Jurkat, Clone E6-1 (cell line): ENCODE measurements at places on chromosomes 12 and 14.
A peak's percentile ranks its signal among the peaks of the same experiment; 100 is the strongest.

DNA sequence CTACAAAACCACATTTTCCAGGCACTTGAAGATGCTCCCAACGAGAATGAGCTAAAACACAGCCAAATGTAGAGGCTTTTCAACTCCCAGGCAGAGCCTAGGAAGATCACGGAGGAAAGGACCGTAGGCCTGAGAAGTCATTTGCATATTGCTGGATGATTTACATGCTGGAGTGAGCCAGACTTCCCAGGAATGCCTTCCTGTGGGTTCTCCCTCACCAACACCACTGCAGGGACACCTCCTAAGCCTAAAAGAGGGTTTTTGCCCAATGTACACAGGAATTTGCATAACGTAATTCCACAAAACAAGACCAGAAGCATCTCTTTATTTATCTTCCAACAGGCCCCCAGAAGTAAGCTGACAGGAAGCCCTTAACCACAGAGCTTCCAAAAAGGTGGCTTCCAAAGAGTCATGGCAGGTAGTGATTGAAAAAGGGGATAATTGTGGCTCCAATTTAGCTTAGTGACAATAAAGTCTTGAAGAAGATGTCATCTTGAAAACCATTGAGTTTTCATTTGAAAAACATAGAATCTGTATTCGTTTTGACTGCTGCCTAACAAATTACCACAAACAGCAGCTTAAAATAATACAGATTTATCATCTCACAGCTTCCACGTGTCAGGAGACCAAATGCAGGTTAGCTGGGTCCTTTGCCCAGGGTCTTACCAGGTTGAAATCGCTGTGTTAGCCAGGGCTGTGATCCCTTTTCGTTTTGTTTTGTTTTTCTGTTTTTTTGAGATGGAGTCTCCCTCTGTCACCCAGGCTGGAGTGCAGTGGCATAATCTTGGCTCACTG is 116.2 kb downstream of the EGLN3 start:
- no peak for DNase-seq

DNA sequence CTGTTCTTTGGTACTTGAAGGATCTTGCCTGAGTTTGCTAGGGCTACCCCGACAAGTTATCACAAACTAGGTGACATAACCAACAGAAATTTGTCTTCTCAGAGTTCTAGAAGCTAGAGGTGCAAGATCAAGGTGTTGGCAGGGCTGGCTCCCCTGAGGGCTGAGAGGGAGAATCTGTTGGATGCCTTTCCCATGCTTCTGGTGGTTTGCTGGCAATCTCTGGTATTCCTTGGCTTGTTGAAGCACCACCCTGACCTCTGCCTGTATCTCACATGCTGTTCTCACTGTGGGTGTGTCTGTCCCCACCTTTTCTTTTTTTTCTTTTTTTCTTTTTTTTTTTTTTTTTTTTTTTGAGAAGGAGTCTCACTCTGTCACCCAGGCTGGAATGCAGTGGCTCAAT is 81.2 kb downstream of the VCPKMT start:
- DNase-seq, result no peak

DNA sequence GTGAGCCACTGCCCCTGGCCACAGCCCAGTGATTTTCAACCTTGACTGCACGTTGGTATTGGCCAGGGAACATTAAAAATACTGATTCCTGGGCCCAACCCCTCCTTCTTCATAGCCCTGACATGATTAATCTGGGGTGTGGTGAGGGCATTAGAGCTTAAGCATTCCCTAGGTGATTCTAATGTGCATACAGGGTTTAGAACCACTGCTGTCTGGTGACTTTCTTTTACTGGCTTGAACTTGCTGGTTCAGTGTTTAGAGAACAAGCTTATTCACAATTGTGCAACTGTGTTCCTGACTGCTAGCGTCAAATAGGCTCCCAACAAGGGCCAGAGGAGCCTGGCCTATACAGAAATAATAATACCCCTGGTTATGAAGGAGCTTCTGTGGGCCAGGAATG is 488.8 kb upstream of the CCDC196 start:
- DNase-seq, result no peak

DNA sequence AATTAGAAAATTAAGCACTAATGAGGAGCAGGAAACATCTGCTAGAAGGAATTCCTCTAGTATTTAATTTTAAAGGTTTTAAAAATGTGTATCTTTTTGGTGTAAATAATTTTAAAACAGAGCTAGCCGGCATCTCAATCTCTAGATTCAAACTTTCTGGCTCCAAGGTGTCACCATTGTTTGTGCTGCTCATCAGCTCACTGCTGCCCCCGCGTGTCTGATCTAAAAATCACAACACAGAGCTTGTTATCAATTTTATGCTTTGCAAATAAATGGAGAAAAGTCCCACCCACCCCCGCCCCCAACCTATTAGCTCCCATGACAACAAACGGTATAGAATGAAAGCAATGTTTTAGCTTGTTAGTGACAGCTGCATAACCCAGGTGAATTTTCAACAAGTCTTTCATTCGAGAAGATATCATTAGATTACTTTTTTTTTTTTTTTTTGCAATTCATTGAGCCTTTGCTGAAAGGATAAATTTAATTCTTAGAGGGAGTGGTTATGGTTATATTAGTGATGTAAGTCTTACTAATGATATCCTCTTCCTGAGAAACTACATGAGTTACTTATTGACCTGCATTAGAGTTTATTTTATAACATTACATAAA is 11.3 kb upstream of the ABHD12B start:
- peak; percentile 90 for DNase-seq

DNA sequence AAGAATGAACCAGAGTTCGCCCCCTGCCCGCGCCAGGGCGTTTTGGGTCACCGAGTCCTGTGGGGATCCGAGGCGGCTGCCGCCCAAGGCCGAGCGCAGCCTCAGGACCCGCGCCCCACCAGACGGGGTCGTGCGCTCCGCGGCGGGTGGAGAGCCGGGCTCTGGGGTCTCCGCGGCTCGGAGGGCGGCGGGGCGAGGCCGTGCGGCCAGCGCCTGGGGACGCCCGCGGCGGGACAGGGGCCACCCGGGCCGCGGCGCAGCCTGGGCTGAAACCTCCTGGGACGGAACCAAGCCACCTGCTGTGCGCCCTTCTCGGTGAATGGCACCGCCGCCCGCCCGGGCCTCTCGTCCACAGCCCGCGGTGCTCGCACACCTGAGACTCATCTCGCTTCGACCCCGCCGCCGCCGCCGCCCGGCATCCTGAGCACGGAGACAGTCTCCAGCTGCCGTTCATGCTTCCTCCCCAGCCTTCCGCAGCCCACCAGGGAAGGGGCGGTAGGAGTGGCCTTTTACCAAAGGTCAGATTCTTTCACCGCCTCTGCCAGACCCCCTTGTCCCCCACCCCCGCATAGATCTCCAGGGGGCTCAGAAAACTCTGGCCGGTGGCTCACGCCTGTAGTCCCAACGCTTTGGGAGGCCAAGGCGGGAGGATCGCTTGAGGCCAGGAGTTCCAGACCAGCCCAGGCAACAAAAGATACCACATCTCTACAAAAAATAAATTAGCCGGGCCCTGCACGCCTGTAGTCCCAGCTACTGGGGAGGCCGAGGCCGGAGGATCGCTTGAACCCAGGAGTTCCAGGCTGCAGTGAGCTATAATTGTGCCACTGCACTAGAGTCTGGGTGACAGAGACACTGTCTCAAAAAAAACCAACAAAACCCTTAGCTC is 901 bp downstream of the B3GNT4 start:
- no peak for DNase-seq

GRCh38 chr12:82174936-82175335 is 183.3 kb downstream of the CCDC59 start:
- DNase-seq, result no peak

- DNase-seq, result no peak
Measured at GRCh38 chr14:51780741-51781140, 79.7 kb upstream of the GNG2 start.

DNA sequence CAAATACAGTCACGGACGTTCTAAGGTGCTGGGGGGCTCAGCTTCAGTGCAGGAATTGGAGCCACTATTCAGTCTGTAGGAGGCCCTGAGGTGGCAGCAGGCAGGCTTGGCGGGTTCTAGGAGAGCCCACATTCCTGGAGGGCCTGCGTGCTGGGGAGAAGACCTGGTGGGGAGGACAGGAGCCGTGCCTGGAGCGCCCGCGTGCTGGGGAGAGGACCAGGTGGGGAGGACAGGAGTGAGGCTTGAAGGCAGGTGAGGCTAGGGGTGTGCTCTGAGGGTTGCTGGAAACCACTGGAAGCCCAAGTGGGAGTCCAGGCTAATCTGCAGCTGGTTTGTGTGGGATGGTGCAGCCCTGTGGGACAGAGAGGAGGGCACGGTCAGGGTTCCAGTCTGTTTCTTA is 23.1 kb downstream of the RHOF start:
- no peak for DNase-seq

DNA sequence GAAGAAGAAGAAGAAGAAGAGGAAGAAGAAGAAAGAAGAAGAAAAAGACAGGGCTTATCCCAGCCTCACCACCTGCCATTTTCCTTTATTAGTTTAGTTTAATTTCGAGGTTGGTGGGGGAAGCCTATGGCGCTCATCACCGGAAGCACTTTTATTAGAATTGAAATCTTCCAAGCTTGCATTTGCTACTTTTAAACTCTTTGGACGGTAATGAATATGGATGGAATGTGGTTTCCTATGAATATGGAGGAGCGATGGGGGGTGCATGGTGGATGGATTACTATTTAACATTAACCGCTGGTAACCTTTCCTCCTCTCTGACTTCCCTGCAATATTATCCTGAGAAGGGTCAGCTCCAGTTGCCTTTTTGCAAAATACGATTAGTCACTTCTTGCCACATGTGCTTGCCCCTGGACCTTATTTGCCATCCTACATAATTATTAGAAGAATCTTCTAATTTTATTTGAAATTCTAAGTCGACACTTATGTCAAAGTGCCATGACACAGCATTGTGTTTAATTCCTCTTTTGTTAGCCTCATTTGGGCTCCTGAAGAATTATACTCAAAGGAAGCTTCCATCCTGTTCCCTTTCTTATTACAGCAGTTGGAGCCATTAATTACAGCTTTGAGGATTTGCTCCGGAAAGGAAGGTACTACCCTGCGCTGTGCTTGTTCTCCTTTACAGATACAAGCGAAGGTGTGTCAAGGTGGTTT is 424.5 kb downstream of the VRK1 start:
- no peak for DNase-seq

DNA sequence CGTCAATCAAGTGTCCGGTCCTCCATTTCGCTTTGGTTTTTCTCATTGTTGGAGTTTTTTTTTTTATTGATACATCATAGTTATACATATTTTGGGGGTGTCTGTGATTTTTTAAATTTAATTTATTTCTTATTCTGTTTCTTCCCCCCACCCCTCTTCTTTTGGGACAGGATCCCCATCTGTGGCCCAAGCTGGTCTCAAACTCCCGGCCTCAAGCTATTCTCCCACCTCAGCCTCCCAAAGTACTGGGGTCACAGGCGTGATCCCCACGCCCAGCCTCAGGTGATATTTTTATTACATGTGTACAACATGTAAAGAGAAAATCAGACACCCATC is 51.3 kb upstream of the ZFP36L1 start:
- no peak for DNase-seq

DNA sequence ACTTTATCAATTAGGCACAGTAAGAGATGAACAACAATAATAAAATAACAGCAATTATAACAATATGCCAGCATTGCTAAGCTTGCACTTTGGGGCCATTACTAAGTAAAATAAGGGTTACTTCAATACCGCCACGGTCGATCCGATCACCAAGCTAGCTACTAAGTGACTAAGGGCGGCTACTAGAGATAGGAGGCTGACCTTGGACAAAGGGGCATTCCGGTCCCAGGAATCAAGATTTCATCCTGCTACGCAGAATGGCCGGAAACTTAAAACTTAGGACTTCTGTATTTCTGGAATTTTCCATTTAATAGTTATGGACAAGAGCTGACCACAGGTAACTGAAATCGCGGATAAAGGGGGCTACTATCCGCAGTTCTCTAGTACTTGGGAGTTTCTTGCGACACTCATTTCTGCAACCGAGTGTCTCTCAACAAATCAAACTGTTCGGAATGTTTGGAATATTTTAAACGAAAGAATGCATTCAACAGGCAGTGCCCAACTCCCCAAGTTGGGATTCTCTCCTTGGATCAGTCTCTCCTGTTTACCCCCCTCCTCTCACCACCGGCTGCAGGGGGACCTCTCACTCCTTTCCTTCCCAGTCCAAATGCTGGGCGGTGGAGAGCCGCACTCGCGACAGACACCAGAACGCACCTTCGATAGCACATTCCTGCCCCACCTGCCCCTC is 650 bp downstream of the HEBP1 start:
- no peak for DNase-seq

DNA sequence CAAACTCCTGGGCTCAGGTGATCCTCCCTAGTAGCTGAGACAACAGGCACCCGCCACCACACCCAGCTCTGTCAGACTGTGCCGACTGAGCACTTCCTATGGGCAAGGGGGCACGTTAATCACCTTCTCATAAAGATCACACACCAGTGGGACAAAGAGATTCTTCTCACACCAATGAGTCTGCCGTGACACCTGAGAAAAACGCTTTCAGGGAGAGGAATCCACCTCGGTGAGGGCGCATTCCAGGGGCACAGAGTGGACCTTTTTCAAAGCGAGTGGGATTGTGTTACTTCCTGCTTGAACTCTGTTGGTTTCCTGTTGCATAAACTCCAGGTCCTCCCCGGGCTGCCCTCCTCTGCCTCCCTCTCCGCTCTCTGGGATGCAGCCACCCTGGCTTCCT is 17.5 kb upstream of the SCARB1 start:
- DNase-seq, result no peak

DNA sequence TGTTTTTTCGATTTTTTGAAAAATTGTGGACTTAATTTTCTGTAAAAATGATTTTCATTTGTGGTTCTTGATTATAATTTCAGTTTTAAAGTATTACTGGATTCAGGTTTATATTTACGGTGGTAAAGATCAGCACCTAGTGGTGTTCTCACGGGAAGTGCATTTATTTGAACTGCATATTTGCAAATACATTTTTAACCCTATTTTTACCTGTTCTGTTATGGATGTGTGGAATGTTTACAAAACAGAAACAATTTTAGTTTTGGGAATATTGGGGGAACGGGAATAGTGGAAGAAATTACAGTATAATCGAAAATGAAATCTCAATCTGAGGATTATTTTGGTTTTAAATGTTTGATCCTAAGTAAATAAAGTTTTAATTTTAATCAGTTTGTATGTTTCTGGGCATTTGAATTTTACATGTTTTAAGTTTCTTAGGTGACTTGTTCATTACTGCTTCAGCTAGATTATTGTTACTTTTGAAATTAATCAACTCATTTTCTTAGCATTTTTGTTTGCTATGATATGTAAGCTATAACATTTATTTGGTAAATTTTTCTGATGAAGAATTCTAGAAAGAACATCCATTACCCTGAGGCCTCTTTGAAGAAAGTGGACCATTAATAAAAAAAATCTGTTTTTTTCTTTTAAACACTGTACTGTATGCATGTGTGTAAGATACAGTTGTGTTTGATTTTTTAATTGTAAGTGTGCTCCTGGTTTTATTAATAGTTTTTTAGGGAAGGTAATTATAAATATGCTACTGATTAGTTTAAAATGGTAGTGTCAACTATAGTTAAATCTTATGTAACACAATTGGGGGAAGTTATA is 942 bp downstream of the ATF7IP start:
- peak; percentile 45 for DNase-seq

GRCh38 chr12:13727707-13728195 is 253.7 kb downstream of the GRIN2B start:
- DNase-seq, result no peak

- no peak for DNase-seq
Measured at GRCh38 chr12:41304526-41304925, 116.4 kb downstream of the PDZRN4 start.

GRCh38 chr12:125161712-125162022 is 96.4 kb downstream of the AACS start:
- no peak for DNase-seq

- DNase-seq, result no peak
Measured at GRCh38 chr12:3119756-3120601, 42.8 kb downstream of the TSPAN9 start.

- no peak for DNase-seq
Measured at GRCh38 chr12:1829306-1829900, 9.0 kb downstream of the LRTM2 start.

- DNase-seq, result peak; percentile 32
Measured at GRCh38 chr12:62604373-62604772, 137.7 kb downstream of the MON2 start.
